ENCODE measurements at places on chromosomes 2 and 18. TPM values are rescaled to one million over a fixed set of nuclear protein-coding genes. Genes with fewer than 3 reads are reported as not detected.

Gene ARL5A
- polyA plus RNA-seq = 49.4 TPM

Gene TM4SF20
- not detected for polyA plus RNA-seq

Gene IL1B
- 1.2 TPM for polyA plus RNA-seq

Gene OR6B2
- not detected for polyA plus RNA-seq

Gene CNTNAP5
- polyA plus RNA-seq = 0.01 TPM

Gene PTGR3
- polyA plus RNA-seq = 39.3 TPM

Gene GCG
- 1.3 TPM for polyA plus RNA-seq

Gene CAPG
- polyA plus RNA-seq = 52.0 TPM

Gene LAMA1
- 7.6 TPM for polyA plus RNA-seq
